ENCODE measurements at places on chromosomes 7 and 10.

GRCh38 chr7:94823947-94824346, 83.4 kb upstream of the PPP1R9A start:
- DNase-seq = no peak

DNA sequence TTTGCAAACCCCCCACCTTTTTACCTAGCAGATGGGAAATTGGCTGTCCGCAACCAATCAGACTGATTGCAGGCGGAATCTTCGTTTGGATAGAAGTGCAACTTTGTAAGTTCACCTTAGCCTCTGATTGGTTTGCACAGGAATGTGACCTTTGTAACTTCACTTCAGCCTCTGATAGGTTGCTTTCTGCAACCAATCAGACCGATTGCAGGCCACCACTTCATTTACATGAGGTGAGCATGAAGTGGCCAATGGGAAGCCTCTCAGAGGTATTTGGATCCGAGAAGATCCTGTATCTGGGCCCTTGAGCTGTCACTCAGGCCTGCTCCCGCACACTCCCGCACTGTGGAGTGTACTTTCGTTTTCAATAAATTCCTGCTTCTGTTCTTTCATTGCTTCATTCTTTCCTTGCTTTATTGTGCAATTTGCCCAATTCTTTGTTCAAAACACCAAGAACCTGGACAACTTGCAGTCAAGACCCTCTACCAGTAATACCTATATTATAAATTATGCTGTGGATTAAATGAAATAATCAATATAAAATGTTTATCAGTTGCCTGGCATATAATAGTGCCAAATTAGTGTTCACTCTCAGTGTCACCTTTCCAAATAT, 491.4 kb downstream of the PLXNA4 start:
- DNase-seq = no peak

DNA sequence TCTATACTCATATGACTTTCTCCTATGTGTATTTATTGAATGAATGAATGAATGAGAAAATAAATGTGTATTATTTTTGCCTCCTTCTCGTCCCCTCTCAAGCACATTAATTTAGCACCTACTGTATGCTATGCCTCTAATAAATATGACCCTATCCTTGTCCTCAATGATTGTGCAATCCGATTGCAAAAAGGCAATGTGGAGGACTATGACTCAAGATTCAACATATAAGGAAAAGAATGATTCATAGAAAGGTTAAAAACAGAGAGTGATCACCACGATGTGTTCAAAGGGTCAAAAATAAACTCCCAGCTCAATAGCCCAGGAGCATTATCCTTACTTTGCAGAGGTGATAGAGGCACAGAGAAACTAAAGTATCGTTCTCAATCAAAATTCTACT, 322.8 kb upstream of the SORCS1 start:
- no peak for DNase-seq

- no peak for DNase-seq
These were observed 7.1 kb upstream of the SEMA3E start for GRCh38 chr7:83655951-83656556.

- DNase-seq = no peak
These were observed 759.0 kb upstream of the GALNT17 start for GRCh38 chr7:70372768-70373515.

- no peak for DNase-seq
These were observed 1025.8 kb upstream of the LRRN3 start for GRCh38 chr7:110065121-110065520.

- peak; percentile 84 for DNase-seq
These were observed at the start of gene SRRM3 for GRCh38 chr7:76201732-76202665. Gene SRRM3 (plus strand): TSS chr7:76201896. CDS start chr7:76235067, 33,171 bp downstream.

- no peak for DNase-seq
These were observed 22.1 kb downstream of the CFAP46 start for GRCh38 chr10:132920101-132920925.

DNA sequence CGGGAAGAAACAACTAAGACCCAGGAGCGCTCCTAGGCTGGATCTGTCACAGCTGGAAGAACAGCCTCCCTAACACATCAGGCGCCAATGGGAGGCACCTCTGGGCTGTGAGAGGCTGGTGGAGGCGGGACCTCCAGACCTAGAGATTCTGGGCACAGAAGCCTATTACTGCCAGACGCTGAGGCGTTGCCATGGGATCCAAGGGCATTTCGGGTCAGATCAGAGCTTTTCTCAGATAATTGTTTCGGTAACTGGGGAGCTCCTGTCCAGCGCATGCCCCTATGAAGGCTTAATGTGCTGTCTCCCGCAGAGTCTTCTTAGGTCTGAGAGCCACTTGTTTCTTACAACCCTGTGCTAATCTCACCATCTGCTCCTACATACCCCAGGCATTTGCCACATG, 339.2 kb downstream of the ZNF716 start:
- DNase-seq = no peak

- peak; percentile 27 for DNase-seq
These were observed 92.7 kb upstream of the GPR26 start for GRCh38 chr10:123573236-123574108.

GRCh38 chr7:45390180-45390579, 184.0 kb upstream of the ADCY1 start:
- DNase-seq = no peak

Data from CD4-positive, alpha-beta T cell treated with Interleukin-10 for 1 hour (primary cell).